Frontal cortex (tissue), 4 donors: ENCODE measurements at places on chromosomes 5 and 9. TPM values are rescaled to one million over a fixed set of nuclear protein-coding genes. Genes with fewer than 3 reads are reported as not detected.

Gene GAPVD1
- total RNA-seq = 74.2 TPM

DNA sequence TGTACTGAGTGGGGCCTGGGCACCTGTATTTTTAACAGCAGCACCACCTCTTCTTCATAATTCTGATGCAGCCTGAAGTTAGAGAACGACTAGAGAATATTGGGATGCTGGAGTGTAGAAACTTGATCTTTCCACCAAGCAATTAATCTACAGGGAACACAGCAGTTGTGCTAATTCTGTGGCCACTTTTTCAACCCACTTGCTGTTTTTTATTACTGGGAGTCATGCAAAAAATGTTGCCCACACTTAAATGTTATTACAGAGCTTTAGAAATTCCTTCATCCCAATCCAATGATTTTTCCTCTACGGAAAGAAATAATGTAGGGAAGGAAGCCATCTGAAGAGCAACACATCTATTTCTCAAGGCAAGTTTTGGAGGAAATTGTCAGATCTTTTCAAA, 190.9 kb upstream of the TUT7 start:
- no peak for DNase-seq

Gene FKBP15
- total RNA-seq = 9.8 TPM

GRCh38 chr9:127955294-127956015, 17.8 kb upstream of the DPM2 start:
- peak; percentile 77 for DNase-seq

Gene C9
- total RNA-seq = under 0.01 TPM

Gene ANGPTL2
- 2.0 TPM for total RNA-seq

DNA sequence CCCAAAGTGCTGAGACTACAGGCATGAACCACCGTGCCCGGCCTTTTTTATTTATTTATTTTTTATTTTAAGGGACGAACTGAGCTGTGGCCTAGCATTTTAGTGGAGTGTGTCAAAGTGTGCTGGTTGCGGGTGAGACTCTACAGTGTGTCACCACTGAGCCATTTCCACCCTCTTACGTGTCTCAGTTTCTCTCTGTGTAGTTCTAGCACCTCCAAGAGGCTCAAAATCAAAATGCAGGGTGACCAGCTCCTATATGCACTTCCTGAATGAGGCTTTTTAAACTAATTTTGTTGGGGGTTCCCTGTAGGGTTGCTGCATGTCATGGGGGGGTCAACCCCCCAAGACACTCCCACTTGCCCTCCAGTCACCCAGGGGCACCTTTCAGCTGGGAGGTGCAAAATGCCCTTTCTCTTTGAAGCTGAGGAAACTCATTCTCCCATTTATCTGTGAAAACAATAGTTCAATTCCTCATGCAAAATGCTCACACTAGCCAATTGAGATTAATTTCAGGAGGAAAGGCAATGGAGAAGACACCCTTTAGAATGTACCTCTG, 69.3 kb downstream of the COL15A1 start:
- DNase-seq = no peak

Gene PDE6A
- not detected for total RNA-seq

- DNase-seq = no peak
Measured at GRCh38 chr5:31007672-31008071, 185.8 kb upstream of the CDH6 start.

DNA sequence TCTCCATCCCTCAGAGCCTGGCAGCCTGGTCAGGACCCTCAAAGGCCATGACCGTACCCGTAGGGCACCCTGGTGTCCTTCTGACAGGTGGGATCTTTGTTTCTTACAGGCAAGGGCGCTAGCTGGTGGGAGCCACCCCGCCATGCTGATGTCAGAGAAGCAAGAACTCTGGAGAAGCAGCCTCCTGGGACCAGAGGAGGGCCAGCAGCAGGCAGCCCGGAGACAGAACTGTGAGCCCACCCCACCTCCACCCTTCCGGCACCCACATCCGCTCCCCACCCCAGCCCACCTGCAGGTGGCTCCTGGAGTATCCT, 42.2 kb upstream of the IL17B start:
- no peak for DNase-seq

GRCh38 chr9:109787735-109788134, 7.7 kb downstream of the PALM2AKAP2 start:
- no peak for DNase-seq
